ENCODE measurements at places on chromosomes 7 and 10. TPM values are rescaled to one million over a fixed set of nuclear protein-coding genes. Genes with fewer than 3 reads are reported as not detected.

DNA sequence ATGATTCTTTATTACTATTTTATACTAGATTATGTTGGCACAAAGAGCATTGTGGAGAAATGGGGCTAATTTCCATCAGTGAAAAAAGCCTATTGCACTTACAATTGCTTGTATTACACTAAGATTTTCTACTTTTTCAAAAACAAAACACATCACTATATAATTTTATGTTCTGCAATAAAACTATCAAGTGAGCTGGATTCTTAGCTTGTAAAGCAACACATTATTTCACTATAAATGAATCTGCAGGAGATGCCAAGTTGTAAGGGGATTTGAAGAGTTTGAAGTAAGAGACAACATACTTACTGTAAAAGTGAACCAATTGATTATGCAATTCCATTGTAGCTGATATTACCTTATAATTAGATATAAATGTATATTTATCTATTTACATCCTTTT is 333.3 kb upstream of the SEMA3D start:
- peak; percentile 13 for DNase-seq

- no peak for DNase-seq
Observed at GRCh38 chr10:95249467-95249866, 41.3 kb downstream of the PDLIM1 start.

DNA sequence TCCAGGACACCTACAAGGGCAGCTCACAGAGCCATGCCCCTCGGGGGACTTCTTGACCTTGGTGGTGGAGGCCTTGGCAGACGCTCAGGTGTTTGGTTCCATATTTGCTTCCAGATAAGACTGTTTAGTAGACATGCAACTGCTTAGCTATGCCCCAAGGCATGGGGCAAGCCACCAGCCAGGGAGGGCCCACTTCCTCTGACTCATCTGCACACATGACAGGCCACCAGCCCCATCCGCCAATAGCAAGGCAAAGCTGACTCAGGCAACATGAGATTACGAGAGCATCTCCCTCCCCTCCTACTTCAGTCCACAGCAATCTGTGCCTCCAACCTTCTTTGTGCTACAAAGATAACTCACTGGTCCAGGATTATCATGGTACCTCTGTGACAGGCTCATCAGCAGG is 54.9 kb downstream of the KCNMA1 start:
- peak; percentile 59 for DNase-seq

DNA sequence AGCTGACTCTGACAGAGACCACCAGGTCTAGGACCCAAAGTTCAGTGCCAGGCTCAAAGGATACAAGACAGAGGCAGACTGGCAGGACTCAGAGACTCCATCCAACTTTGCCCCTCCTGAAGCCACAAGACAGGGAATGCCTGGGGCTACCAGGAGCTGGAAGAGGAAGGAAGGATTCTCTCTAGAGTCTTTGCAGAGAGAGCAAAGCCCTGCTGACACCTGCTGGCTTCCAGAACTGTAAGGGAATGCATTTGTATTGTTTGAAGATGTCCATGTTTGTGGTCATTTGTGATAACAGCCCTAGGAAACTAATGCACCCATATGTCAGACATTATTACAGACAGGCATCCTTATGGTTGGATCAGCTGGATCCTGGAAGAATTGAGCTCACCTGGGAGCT is 132.3 kb upstream of the C7orf33 start:
- no peak for DNase-seq

GRCh38 chr7:95095259-95095965 is 188.0 kb downstream of the PPP1R9A start:
- peak; percentile 3 for DNase-seq

DNA sequence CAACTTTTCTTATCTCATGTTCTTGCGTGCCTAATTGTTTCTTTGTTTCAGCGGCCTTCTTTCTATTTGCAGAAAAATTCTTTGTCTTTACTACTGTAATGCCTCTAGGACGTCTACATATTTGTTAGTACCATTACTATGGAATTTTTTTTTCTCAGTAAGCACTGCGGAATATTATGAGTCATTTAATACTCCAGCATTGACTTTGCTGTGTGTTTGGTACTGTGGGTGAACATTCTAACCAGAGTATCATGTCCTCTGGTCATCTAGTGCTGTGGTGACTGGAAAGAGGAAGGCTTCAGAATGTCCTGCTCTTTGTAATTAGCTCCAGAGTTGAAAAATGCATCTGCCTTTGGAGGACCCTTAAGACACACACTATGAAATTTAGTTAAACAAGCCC is 58.5 kb upstream of the FERD3L start:
- DNase-seq: no peak

The POM121 gene
- total RNA-seq: 6.9 TPM

GRCh38 chr7:43480581-43480980 is 102.3 kb upstream of the STK17A start:
- DNase-seq: no peak

The GATA3 gene
- not detected for total RNA-seq

DNA sequence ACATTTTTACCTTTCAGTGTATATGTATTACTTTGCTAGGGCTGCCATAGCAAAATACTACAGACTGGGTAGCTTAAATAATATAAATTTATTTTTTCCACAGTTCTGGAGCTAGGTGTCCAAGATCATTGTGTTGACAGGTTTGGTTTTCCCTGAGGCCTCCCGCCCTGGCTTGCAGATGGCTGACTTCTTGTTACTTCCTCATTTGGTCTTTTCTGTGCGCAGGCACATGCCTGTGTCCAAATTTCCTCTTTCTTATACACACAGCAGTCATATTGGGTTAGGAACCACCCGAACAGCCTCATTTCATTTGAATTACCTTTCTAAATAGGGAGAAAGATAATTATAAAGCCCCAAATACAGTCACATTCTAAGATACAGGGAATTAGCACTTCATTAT is 521.6 kb upstream of the SORCS1 start:
- no peak for DNase-seq

GRCh38 chr7:156438011-156438410 is 202.6 kb upstream of the RNF32 start:
- DNase-seq: no peak

GRCh38 chr7:144761493-144761892 is 74.4 kb downstream of the TPK1 start:
- DNase-seq: no peak

GRCh38 chr10:29681676-29682448 is 47.1 kb upstream of the SVIL start:
- DNase-seq: no peak

The GTPBP10 gene
- total RNA-seq: 16.0 TPM

- DNase-seq: peak; percentile 65
Observed at GRCh38 chr10:15558136-15558535, 161.6 kb downstream of the ITGA8 start.

DNA sequence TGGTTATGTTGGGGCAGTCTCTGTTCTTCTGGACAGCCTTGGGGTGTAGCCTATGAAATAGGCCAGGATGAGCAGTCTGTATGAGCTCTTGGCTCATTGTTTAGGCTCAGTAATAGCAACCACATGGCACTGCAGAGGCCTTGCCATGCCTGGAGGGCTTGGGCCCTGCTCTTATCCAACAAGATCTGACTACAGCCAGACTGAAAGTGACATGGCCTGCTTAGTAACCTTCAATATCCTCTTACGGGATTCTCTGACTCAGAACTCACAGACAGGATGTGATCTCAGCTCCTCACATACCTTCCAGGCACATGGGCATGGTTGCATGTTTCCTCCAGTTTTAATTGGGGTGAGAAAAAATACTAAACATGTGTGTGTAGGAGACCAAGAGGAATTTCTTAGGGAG is 289.3 kb downstream of the PTEN start:
- DNase-seq: peak; percentile 89

DNA sequence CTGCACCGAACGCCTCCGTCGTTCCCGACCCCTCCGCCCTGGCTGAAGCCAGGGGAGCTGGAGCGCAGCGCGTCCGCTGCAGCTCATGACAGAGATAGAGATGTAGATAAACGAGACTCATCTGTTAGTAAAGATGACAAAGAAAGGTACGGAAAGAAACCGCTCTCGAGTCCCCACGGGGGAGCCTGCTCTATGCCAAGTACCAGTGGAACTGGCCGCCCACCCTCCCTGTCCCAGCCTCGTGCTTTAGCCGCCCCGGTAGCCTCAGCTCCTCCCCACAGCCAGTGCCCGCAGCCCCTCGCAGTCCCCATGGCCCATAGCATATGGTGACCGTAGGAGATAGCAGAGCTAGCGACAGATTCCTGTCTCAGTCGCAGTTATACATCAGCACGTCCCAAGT is 344.7 kb upstream of the GALNT17 start:
- no peak for DNase-seq

DNA sequence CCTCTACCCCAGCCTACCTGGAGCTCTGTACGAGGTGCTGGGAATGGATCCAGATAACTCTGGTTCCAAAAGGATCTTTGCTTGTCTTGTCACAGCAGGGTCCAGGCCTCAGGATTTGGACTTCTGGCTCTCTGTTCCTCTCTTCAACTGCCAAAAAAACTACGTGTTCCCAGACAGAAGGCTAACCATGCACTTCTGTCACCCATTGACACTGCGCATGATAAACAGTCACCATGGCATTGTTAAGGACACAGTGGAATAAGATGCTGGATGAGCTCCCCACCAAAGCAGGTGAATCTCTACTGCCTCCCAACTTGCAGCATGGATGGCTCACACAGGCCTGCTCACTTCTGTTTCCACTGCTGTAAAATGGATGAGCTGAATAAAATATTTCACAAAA is 637.9 kb downstream of the TNS3 start:
- DNase-seq: no peak

The PPP1R3C gene
- total RNA-seq: 109 TPM

DNA sequence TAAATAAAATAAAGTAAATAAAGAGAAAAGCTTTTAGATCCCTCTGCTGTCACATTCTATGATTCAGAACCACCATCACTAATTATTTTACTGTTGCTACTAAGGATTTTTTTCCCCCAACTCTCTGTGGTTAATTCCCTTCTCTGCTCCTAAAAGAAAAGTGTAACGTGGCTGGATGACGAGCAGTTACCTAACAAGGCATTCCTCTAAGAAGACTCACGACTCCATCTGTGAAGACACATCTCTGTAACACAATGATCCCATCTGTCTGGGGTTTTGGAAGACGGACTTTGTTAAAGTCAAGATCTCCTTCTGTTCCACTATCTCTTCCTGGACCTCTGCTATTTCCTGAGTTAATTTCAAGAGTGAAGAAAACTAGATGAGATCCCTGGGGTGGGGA is 179.9 kb downstream of the SFMBT2 start:
- DNase-seq: peak; percentile 63

The LIPJ gene
- total RNA-seq: under 0.01 TPM

DNA sequence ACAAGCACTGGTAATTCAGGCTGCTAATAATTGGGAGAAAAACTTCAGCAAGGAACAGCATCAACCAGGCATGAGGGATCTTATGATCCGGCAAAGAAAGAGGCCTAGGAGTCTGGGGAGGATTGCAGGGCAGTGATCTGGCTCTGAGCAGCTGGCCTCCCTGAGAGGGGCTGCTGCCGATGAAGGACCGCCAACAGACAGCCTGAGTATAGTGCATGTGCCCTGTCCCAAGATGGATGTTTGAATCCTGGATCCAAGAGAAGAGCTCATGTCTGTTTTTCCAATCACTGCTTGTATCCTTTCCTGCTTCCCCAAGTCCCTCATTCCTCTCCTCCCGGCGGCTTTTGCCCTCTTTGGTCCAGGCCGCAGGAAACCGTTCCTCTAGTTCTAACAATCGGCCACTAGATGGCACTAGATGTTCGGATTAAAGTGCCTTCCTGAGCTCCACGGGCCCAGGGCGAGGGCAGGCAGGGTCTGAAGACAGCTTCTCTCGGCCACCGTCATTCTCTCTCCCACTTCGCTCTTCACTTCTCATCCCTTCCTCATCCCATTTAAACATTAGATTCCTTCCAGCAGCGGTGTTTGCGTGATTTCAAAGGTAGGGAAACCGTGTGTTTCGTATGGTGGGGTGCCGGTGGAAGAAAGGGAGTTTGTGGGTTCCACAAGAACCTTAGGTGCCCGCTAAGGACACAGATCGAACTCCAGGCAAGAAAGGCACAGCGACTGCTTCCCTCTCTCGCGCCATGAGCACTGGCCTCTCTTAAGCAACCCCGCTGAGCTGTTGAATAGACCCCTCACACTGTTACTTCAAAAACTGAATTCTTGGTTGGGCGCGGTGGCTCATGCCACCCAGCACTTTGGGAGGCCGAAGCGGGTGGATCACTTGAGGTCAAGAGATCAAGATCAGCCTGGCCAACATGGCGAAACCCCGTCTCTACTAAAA is 82.4 kb downstream of the ADCYAP1R1 start:
- peak; percentile 61 for DNase-seq

The ZNF804B gene
- total RNA-seq: under 0.01 TPM

DNA sequence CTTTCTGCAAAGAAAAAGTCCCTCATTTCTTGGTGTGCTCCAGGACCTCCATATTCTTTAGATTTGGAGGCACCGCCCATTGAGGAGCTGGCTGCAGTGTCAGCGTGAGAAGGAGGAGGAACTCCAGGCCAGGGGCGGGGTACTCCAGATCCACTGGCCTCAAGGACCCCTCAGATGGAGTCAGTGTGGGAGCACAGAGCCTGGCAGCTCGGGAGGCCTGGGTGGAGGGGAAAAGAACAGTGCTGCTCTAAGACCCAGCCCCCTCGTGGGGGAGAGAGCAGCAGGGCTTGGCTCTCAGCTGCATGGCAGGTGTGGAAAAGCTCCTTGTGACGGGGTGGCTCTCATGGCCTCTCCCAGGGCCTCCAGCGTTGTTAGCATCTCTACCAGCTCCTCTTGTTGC is 70.5 kb downstream of the ITGB1 start:
- DNase-seq: no peak

DNA sequence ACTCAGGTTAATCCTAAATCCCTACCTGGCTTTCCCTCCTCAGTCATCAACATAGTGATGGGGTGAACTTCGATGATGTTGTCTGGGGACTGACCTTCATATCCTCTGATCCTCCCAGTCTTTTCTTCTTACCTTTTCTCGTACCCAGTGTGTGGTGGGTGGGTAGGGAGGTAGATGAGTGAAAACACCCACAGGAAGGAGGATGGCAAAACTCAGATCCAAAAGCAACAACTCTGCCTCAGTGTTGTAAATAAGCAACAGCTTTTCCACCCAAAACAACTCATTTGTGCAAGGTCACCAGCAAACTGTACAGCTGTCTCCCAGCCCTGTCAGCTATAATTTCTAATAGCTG is 38.6 kb downstream of the VOPP1 start:
- DNase-seq: no peak

DNA sequence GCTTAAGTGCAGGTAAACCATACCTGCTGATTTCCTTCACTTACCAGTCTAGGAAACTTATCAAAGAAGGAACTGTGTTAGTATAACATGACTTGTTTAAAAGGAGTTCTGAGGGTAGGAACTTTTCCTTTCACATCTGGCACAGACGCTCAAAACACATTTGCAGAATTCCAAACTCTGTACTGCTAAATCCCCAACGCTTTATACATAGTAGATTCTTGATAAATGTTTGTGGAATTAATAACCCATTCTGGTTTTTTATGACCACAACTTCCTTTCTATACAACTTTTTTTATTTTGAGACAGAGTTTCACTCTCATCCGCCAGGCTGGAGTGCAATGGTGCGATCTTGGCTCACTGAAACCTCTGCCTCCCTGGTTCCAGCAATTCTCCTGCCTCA is 7.7 kb upstream of the TRUB1 start:
- peak; percentile 21 for DNase-seq

- DNase-seq: no peak
Observed at GRCh38 chr10:70604106-70604505, 1.6 kb upstream of the PRF1 start.
